IPS-NIHi11 (cell line): ENCODE measurements at places on chromosomes 6 and 20.

GRCh38 chr6:82488403-82488802, 124.8 kb downstream of the TPBG start:
- DNase-seq, result no peak

- DNase-seq, result no peak
These were observed 12.2 kb downstream of the SLC35F1 start for GRCh38 chr6:117919275-117919674.

GRCh38 chr6:166541366-166541765, 45.1 kb downstream of the RAMACL start:
- no peak for DNase-seq

DNA sequence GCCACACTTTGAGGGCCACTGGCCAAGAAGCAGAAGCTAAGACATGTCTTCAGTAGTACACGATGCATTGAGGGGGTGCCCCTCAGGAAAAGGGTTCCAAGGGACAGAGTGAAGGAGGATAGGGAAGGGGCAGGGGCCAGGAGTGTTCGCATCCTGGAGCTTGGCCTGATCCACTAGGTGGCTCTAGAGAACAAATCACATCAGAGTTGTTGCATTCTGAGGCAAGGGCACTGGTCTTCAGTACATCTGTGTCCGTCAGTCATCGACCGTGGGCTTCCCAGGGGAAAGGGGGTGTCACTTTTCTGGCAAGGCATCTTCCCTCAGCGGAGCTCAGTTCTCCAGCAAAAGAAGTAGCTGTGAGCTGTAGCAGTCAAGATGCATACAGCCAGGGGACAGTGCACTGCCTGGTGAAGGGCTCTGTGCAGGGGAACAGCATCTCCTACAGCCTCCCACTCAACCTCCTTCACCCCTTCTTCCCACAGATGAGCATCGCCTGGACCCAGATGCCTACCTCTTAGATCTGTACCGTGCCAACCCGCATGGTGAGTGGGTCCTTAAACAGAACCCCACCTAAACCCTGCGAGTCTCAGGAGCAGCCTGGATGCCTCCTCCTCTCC, 47.8 kb downstream of the ARHGAP40 start:
- peak; percentile 63 for DNase-seq

GRCh38 chr20:6975311-6975710, 207.8 kb downstream of the BMP2 start:
- no peak for DNase-seq

- no peak for DNase-seq
These were observed 17.0 kb downstream of the ADGRB3 start for GRCh38 chr6:68652117-68652536.

- DNase-seq, result no peak
These were observed 83.4 kb downstream of the CDK19 start for GRCh38 chr6:110731898-110732297.

GRCh38 chr6:149198265-149198664, 119.2 kb upstream of the TAB2 start:
- no peak for DNase-seq

- DNase-seq, result peak; percentile 33
These were observed 18.3 kb downstream of the SLC16A10 start for GRCh38 chr6:111105578-111105977.

DNA sequence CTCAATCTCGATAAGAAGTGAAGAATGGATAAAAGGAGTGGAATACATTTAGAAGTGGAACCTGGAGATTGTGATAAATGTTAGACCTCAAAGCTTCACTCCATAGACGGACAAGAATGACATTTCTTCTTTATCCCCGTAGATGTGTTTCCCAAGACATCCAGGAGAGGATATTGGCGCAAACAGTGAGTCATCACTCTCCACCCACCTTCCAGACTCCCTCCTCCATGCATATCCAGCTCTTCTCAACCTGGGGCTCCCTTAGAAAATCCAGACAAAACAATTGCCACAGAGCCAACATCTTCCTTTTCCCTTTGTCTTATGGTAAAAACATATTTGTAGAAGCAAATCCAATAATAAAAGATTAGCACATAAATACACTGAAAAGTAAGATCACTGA, 586.1 kb downstream of the PTPRT start:
- no peak for DNase-seq

GRCh38 chr20:42380287-42380686, 762.1 kb upstream of the CHD6 start:
- no peak for DNase-seq

GRCh38 chr6:37126493-37126958, 43.4 kb upstream of the PIM1 start:
- no peak for DNase-seq

GRCh38 chr6:5937169-5937909, 69.4 kb downstream of the NRN1 start:
- DNase-seq, result no peak

GRCh38 chr20:51020657-51021056, 2.2 kb downstream of the KCNG1 start:
- no peak for DNase-seq

- DNase-seq, result peak; percentile 47
These were observed 52.9 kb downstream of the NEDD9 start for GRCh38 chr6:11179419-11180202.

DNA sequence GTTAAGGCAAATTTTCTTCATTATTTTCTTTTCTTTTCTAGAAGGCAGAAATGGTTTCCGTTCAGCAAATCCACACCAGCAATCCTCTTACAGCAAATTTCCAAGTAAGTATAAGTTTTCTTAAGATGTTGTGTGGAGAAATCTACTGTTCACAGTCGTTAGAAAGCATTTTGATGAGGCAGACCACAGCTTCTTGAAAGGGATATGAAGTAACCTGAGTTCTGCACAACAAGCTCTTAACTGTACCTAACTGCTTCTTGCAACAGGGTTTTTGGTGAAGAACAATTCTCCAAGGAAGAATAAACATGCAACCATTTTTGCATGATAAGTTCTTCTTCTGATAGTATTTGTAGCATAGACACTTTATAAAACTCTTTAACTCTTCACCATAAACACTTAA, 45.3 kb upstream of the STXBP5 start:
- no peak for DNase-seq

DNA sequence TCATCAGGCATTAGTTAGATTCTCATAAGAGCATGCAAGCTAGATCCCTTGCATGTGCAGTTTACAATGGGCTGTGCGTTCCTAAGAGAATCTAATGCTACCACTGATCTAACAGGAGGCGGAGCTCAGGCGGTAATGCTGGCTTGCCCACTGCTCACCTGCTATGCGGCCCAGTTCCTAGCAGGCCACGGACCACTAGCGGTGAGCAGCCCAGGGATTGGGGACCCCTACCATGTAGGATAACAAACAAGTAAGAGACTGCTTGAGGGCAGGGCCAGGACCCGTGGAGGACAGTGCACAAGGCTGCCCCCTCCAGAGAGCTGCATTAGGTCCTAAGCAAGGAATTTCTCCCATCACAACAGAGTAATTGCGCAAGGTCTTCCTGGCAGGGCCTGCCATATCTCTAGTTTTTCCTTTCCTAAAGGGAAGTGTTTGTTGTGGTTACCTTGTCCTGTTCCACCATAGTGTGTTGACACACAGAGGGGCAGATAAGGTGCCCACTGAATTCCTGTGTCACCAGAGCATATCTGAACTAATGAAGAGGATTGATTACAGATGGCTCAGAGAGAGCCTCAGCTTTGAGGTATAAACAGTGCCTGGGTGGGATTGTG, 58.0 kb downstream of the PACRG start:
- DNase-seq, result no peak
